Naive thymus-derived CD8-positive, alpha-beta T cell (primary cell): ENCODE measurements at places on chromosomes 2 and 18.

- DNase-seq = no peak
Measured at GRCh38 chr18:37019157-37019827, 190.4 kb downstream of the KIAA1328 start.

- DNase-seq = no peak
Measured at GRCh38 chr2:240390091-240391073, 45.1 kb upstream of the GPC1 start.

DNA sequence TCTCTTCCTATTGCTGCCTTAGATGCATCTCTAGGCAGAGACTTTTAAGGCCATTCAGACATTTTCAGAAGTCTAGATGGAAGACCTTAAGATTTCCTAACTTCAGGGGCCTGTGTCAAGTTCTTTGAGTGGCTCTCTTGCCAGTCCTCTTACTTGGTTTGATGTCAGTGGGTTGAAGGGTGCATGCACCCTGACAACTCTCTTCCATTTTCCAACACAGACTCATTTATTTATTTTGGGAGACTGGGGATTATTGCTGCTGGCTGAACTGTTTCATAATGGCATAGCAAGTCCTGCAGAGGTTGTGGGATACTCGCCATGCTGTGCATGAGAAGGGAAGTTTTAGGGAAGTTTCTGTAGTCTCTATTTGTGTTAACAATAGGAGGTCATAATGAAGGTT lies 39.0 kb upstream of the ACADL start:
- no peak for DNase-seq

DNA sequence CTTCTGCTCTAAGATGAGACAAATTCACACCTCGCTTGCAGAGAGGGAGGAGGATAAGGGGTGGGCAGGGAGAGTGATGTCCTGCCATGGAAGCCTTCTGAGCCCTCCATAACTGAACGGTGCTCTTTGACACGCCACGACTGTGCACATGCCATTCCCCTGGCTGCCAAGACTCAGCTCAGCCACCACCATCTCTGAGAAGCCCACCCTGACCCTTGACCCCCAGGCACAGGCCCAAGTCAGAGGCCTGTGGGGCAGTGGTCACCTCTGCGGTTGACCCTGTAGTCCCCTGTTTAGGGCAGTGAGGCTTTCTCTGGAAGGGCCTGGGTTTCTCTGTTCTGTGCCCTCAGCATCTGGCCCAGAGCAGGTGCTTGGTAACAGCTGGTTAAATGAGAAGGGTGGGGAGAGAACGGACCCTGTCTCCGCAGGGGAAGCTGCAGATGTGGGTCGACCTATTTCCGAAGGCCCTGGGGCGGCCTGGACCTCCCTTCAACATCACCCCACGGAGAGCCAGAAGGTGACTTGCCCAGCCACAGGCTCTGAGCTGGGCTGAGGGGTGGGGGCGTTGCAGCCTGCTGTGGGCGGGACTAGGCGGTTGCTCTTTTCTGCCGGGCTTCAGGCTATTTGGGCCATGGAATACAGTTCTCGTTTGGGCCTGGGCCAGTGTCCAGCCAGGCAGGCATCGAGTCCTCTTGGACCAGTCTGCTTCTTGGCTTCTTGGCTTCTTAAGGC lies 215.1 kb downstream of the DYSF start:
- DNase-seq = no peak

GRCh38 chr2:183678908-183679307 lies 554.7 kb downstream of the NUP35 start:
- DNase-seq = no peak

DNA sequence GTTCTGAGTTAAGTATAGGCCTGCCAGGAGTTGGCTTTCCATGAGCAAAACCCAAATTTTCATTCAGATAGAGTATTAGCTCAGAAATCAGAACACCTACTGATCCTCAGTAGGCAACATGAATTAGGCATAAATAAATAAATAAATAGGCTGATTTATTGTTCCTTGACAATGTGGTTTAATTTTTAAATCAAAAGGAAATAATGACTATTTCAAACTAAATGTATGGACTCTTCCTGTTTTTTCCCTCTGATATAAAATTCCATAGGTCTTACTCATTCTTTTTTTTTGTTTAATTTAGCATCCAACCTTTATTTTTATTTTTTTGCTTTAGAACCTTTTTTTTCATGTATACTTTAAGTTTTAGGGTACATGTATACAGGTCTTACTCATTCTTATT lies 140.2 kb upstream of the ITGA6 start:
- DNase-seq = no peak

DNA sequence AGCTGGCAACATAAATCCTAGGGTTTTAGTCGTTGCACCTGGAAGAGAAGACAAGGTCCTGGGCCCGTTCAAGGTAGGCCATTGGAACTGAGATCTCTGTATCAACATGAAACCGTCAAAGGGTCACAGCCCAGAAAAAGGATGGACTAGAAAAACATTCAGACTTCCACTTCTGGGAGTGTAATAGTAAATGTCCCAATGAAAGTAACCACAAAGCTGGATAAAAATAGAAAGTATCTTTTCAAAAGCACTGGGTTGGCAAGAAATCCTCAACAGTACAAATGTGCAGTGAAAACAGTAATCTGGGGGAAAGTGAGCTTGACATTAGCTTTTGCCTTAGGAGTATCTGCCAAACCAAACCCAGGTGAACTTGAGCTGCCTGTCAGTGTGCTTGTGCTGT lies 12.9 kb downstream of the CGREF1 start:
- DNase-seq = no peak

- DNase-seq = no peak
Measured at GRCh38 chr2:133414486-133415209, 153.6 kb downstream of the NCKAP5 start.

GRCh38 chr2:137535897-137536296 lies 428.4 kb upstream of the HNMT start:
- DNase-seq = no peak

DNA sequence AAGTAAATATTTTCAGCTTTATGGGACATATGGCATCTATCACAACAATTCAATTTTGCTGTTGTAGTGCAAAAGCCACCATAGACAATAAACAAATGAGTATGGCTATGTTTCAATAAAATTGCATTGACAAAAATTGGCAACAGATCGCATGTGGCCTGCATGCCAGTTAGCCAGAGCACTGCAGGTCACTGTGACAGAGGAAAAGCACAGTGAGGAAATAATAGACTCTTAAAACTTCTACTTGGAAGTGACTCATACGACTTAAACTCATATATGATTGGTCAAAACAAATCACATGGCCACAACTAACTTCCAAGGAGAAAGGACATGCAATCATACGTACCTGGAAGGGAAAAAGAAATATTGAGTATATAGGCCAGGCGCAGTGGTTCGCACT lies 44.4 kb downstream of the EXOC6B start:
- no peak for DNase-seq

- no peak for DNase-seq
Measured at GRCh38 chr2:78553866-78554647, 471.4 kb upstream of the REG3G start.

GRCh38 chr2:134089454-134089853 lies 164.4 kb upstream of the MGAT5 start:
- DNase-seq = no peak

- no peak for DNase-seq
Measured at GRCh38 chr2:71513096-71513495, 59.7 kb downstream of the DYSF start.

DNA sequence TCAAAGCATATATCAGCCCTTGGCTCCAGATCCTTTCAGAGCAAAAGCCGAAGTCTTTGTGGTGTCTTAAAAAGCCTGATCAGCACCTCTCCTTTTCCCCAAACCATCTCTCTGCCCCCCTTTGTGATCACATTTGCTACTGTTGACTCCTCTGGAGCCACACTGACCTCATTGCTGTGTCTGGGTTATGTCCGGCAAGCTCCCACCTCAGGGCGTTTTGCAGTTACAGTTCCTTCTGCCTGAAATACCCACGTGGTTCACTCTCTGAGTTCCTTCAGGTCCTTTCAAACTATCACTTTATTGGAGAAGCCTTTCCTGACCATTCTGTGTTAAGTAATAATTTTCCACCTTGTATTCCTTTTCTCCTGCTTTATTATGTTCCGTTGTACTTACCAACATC lies 11.8 kb downstream of the C2orf69 start:
- no peak for DNase-seq

GRCh38 chr2:134763164-134763710 lies 44.4 kb upstream of the TMEM163 start:
- DNase-seq = no peak

DNA sequence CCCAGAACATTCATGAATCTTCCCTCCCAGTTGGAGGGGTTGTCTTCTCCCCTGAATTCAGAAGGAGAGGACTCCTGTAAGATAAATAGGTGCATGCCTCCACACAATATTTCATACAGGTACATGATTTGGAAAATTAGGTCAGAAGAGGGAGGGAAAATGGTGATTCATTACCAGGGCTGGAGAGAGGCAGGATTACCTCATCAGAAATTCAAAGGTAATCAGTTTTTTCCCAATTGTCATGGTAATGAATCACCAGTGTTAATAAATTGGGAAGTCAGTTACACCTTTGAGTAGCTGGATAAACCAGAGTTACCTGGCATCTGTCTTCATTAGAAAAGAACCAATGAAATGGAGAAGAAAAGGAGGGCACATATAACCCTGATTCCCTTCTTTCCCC lies 128.5 kb downstream of the EN1 start:
- DNase-seq = no peak
